ENCODE measurements at places on chromosomes 7 and 10.

- no peak for DNase-seq
These were observed 742 bp upstream of the TYSND1 start for GRCh38 chr10:70147259-70147625.

GRCh38 chr7:50358041-50358705 is 53.7 kb downstream of the IKZF1 start:
- DNase-seq = no peak

DNA sequence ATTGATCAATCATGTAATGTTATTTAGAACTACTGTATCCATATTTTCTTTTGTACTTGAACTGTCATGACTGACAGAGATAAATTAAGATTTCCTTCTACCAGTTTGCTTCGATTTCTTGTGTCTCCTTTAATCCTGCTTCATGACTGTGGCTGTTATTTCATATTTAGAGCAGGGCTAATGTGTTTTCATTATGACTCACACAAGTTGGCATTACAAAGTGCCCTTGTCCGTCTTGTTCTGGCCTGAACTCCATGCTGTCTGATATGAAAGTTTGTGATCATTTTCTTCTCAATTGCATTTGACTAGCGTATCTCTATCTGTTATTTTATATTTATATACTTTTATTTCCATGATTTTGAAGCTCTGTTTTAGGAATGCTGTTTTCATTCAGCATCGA is 344.1 kb upstream of the PRKCQ start:
- DNase-seq = no peak

DNA sequence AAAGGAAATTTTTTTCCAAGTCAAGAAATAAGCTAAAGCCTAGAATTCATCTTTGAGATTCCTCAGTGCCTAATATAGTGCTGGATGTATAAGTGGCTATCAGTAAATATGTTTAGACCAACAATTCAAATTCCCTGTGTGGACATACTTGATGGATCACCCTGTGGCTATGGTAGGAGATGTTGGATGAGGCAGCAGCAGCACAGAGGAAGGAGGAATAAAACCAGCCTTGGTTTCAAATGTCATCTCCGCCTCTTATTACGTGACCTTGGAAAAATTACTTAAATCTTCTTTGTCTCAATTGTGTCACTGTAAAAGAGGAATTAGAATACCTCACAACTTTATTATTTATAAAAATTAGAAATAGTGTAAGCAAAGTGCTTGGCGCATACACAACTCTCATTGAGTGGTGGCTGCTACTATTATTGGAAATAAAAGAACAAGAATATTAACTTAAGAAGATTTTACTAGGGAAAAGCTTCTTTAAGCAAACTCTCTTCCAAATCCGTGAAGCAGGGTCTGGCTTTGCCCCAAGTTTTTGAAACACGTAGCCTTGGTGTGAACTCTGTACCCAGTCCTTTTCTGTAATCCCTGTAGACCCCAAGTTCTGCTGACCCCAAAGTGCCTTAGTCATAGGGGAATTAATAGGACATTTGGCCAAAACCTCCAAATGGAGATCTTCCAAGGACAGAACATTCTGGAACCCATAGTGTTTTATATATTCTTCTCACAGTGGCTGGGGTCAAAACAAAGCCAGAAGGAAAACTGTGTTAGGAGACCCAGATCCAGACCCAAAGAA is 283.8 kb downstream of the PTEN start:
- DNase-seq = no peak

- DNase-seq = no peak
These were observed 34.4 kb upstream of the UTF1 start for GRCh38 chr10:133195611-133196010.

- DNase-seq = no peak
These were observed 60.6 kb downstream of the PRTFDC1 start for GRCh38 chr10:24891823-24892222.

- DNase-seq = no peak
These were observed 53.2 kb upstream of the OIT3 start for GRCh38 chr10:72840319-72840718.

DNA sequence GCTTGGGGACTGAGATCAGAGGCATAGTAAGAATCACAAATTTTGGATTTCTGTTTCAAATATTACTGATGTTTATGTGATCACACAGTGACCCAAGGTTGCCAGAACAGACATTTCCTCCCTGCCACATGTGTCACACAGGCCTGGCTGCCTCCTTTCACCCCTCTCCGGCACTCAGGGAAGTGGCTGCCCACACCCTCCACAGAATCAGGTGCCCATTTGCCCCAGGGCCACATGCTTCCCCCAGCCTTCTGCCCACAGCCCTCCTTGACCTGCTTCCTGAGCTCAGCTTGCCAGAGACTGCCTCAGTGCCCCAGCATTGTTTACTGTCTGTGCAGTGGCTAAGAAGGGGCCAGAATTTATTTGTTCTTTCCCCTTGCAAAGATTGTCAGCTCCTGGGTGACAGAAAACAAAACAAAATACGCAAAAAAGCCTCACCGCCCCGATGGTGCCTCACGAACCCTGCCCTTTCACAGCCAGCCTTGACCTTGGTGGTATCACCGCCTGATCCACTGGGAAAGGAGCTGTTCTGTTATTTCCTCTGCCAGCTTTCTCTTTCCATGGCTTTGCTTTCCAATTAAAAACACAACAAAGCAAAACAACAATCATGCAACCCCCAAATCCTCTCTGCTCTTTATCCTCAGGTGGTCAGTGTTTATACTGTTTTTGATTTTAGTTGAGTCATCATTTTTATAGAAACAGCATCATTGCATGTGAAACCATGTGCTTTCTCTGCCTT is 52.8 kb downstream of the CHN2 start:
- no peak for DNase-seq

DNA sequence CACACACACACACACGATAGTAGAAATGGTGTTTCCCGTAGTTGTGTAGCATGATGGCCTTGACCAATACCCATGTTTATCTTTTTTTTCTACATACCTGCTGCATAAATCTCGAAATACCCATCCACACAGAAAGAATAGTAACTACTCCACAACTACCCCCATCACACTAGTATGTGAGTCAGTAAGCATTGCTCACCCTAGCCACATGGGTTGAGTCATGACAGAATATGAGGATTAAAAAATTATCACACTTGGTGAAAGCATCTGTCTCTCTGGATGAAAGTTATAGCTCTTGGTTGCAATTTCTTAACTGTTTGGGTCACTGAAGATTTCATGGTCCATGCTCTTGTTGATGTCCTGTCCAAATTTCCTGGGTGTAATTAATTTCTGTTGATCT is 103.4 kb upstream of the MDFIC start:
- no peak for DNase-seq

- no peak for DNase-seq
These were observed 51.2 kb downstream of the PDK4 start for GRCh38 chr7:95545007-95545615.

- no peak for DNase-seq
These were observed 32.6 kb downstream of the CHST3 start for GRCh38 chr10:71996592-71997371.

DNA sequence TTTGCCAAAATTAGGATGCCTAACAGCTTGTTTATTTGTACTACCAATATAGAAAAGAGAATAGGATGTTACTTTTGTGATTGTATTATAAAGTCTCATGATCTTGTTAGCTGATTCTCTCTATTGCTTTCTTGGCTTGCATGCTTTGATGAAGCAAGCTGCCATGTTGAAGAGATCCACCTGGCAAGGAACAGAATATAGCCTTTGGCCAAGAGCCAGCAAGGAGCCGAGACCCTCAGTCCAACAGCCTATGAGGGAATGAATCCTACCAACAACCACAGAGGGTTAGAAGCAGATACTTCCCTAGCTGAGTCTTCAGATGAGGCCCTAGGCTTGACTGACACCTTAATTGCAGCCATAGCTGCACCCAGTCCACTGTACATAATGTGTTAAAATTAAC is 41.2 kb downstream of the NEUROD6 start:
- no peak for DNase-seq

- no peak for DNase-seq
These were observed 12.8 kb downstream of the KCTD7 start for GRCh38 chr7:66641526-66641871.

- no peak for DNase-seq
These were observed 10.9 kb downstream of the CDHR1 start for GRCh38 chr10:84205049-84205852.

All from activated naive CD4-positive, alpha-beta T cell (primary cell).